ENCODE measurements at places on chromosomes 12 and 14.

DNA sequence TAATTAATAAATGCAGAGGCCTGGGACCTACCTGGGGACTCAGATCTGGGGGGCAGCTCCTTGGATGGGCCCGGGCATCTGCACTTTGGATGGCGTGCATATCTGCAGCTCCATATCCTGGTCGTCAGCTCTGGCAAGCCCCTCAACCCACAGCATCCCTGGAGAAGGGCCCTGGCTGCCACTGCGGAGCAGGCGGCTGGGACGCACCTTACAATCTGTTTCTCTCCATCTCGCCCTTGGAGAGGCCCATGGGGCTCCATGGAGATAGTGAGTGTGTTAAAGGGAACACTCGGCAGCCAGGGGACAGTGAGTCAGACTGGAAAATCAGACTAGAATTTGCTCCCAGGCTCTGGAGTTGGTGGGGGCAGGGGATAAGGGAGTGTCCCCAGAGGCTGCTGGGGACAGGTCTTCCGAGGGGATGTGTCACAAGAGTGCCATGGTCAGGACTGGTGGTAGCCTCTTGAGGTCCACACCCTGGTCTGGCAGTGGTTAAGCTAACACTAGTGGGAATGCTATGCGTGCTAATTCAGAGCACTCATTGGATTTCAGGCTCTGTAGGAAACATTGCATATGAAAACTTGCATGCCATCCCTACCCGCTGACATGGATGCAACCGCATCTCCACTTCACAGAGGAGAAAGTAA is 21.5 kb downstream of the RFLNA start:
- DNase-seq, result no peak

- DNase-seq, result peak; percentile 34
Measured at GRCh38 chr12:26122061-26122680, 2.7 kb downstream of the BHLHE41 start.

DNA sequence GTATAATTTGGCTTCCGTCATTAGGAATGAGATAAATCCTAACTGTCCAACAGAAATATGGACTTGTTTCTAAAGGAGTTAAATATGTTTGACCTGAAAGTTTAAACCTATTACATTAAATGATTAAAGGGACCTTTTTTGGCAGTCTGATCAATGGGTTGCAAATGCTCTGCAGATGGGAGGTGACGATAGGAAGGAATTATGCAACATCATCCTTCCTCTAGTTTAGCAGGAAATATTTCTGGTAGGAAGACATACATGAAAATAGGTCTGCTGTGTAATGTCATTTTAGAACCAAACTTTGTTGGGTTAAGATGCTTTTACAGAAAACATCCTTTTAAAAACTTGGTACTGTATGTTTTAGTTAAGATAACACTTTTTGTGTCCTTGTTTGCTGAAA is 2.6 kb downstream of the LRRC10 start:
- no peak for DNase-seq

DNA sequence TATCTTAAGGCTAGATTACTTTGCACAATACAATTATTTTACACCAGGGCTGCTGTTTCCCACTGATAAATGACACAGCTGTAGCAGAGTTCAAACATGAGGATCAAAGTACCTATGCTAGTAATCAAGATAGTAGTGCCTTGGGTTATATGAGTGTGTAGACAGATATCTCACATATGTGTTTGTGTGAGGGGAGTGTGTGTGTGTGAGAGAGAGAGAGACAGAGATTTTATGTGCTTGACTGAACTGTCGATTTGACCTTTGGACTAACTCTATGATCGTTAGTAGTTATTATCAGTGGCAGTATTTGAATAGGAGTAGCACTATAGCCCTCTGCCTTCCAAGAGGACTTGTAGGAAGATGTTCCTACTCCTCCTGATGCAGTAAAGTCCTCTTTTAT is 15.5 kb downstream of the PLEKHA5 start:
- DNase-seq, result no peak

DNA sequence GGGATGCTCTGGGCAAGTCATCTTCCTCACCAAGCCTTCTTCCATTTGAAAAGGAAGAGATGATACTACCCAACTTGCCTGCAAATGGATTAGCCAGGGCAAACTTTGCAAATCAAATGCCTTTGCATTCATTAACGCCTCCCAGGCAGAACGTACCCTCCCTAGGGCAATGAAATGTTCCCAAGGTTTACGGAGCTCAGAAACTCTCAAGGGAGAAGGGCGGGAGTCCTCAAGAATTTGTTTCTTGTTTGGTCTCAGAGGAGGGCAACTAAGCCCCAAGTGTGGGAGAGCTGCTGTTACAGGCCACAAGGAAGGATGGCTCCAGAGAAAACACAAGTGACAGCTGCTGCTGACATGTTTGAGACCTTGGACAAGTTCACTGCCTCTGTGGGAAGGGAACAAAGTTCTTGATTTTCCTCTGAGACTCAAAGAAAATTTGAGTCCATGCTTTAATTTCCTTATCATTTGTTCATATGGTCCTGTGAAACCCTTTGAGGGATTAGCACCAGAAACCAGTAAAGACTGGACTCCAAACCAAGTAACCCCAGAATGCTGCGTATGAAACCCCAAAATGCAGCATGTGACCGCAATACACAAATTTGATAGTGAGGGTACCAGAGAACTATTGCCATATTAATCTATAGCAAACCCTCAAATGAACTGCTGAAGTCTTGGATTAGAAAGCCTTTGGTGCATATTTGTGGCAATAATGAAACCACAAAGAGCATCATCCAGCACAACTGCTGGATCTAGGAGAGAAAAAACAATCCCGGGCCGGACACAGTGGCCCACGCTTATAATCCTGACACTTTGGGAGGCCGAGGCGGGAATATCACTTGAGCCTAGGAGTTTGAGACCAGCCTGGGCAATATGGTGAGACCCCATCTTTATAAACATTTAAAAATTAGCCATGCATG is 22.9 kb downstream of the SPTB start:
- DNase-seq, result no peak

DNA sequence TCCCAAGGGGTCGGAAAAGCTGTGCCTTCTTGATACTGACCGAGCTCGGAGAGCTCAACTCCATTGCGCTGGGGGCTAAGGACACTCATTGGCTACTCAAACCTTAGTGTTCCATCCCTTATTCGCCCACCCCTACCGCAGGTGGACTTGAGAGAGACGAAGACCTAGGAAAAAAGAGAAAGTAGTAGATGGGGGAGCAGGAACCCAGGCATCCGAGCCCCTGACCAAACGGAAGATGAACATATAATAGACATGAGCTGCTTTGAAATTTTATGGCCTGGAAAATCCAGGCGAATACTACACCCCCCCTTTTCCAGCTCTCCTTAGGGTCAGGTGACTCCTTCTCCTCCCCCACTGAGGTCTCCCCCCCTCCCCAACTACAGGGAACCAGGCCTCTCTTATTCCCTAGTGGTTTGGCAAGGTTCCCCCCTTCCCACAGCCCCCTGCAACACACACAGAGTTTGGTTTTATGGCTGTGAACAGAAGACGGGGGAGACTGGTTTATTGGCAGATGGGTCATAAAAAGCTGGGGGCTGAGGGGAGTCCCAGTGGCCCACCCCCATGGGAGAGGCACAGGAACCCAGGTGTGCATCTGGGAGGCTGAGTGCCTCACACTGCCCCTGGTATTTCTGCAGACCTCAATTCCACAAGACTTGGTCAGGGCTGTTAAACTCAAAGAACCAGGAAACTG is 1.6 kb downstream of the GDF11 start:
- no peak for DNase-seq

DNA sequence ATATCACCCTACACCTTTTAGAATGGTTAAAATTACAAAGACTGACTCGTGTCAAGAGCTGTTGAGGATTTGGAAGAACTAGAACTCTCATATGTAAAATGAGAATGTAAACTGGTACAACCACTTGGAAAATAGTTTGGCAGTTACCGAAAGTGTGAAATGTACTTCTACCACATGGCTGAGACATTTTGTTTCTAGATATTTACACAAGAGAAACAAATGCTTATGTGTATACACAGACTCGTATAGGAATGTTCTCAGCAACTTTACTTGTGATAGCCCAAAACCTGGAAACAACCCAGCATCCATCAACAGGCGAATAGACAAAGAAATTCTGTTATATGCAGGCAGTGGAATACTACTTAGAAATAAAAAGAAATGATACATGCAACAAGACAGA is 103.0 kb downstream of the BRMS1L start:
- DNase-seq, result no peak

- DNase-seq, result no peak
Measured at GRCh38 chr12:68405343-68405781, 73.2 kb upstream of the MDM1 start.

GRCh38 chr14:93708800-93709199 is 79.5 kb downstream of the PRIMA1 start:
- no peak for DNase-seq

GRCh38 chr14:100443603-100444002 is 120.5 kb downstream of the SLC25A47 start:
- DNase-seq, result peak; percentile 41

DNA sequence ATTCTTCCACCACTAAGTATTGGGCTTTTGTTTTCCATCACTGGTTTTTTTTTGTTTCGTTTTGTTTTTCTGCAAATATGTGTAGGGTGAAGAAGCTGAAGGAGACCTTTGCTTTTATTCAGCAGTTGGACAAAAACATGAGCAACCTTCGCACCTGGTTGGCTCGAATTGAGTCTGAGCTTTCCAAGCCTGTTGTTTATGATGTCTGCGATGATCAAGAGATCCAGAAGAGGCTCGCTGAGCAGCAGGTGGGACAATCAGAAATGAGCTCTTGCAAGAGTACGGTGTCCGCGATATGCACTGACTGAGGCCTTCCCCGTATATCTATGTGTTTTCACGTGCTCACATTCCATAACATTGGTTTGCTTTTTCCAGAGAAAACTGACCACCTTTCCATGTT is 91.5 kb downstream of the ESR2 start:
- no peak for DNase-seq

GRCh38 chr12:110088936-110089335 is 35.2 kb upstream of the IFT81 start:
- DNase-seq, result no peak

GRCh38 chr14:61196034-61196433 is 85.1 kb downstream of the TMEM30B start:
- no peak for DNase-seq

DNA sequence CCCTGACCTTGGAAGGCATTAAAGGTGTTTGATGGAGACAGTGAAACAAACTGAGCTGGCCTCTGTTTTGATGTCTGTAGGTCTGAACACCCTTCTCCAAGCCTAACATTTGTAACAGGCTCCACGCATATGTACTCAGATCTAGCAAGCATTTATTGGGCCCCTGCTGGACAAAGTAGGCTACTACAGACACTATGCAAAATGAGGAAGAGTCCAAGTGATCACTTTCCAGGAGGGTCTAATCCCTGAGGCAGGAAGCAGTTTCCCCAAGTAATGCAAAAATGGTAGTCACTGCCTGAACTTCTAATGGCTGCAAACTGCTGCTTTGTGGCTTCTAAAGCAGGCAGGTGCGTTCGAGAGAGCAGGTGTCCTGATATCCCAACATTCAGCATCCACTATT is 405.8 kb downstream of the MED13L start:
- DNase-seq, result peak; percentile 21
